Forelimb muscle (tissue), 1 donor: ENCODE measurements at places on chromosomes 4 and X. TPM values are rescaled to one million over a fixed set of nuclear protein-coding genes. Genes with fewer than 3 reads are reported as not detected.

DNA sequence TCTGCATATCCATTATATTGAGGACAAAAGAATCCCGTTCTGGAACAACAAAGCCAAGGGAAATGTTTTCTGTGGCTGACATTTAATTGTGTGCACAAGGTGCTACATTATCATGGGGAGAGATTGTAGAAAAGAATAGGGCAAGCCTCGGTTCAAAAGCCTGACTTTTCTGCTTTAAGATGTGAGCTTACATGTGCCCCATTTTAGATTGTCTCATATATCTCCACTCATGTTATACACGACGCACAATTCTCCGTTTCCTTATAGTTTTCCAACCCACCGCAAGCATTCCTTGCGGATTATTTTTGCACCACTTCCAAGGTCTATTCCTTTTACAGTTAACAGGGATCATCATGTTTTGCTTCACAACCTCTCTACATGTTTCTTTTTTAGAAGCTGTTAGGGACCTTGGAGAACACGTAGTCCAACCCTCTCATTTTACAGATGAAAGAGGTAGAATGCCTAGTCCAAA lies 99.6 kb upstream of the MAML3 start:
- no peak for DNase-seq

DNA sequence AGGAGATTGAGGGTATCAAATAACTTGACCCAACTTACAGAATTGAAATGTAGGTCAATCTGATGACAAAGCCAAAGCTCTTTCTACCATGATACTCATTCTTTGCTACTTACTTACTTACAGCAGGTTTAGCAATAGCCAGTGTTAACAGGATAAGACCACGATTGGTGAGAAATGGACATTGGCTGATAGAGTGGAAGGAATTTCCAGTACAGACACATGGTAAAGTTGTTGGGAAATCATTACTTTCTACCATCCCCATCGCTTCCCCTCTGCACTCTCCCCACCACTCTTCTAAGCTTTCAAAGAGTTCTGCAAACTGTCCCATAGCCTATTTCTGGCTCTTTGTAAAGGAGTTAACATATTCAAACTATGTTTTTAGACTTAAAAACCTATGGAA lies 119.7 kb downstream of the CHRNA9 start:
- DNase-seq: no peak

CEP135 gene
- polyA plus RNA-seq: 5.6 TPM

DNA sequence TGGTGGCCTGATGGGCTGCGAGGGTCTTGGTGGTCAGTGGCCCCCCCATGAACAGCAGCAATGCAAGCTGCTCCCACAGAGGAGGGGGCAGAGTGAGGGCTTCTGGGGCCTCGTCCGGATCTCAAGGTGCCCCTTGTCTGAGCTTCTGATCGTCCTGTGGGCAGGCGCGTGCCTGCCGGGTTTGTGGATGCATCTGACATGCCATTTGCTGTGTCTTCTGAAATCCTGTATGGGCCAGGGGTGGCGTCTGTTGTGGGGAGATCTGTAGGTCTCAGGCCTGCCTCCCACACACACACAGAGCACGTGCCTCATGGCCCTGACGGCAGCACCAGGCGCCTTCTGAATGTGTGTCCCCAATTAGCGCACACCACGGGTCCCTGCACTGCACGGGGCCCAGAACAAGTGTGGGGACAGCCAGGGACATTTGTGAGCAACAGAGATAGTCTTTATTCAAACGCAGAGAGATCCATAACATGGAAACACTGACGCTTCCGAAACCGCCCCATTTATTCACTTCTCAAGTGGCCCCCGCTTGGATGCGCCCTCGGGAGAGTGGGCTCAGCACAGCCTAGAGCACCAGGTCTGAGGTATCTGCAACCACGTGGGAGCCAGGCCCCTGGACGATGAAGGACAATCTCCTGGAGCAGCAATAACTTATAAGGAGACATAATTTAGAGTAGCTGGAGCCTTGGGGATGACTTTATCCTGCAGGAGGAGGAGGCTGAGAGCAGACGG lies 5.7 kb downstream of the SPON2 start:
- no peak for DNase-seq

- DNase-seq: no peak
Observed at GRCh38 chr4:4480685-4481398, 61.0 kb downstream of the STX18 start.

DNA sequence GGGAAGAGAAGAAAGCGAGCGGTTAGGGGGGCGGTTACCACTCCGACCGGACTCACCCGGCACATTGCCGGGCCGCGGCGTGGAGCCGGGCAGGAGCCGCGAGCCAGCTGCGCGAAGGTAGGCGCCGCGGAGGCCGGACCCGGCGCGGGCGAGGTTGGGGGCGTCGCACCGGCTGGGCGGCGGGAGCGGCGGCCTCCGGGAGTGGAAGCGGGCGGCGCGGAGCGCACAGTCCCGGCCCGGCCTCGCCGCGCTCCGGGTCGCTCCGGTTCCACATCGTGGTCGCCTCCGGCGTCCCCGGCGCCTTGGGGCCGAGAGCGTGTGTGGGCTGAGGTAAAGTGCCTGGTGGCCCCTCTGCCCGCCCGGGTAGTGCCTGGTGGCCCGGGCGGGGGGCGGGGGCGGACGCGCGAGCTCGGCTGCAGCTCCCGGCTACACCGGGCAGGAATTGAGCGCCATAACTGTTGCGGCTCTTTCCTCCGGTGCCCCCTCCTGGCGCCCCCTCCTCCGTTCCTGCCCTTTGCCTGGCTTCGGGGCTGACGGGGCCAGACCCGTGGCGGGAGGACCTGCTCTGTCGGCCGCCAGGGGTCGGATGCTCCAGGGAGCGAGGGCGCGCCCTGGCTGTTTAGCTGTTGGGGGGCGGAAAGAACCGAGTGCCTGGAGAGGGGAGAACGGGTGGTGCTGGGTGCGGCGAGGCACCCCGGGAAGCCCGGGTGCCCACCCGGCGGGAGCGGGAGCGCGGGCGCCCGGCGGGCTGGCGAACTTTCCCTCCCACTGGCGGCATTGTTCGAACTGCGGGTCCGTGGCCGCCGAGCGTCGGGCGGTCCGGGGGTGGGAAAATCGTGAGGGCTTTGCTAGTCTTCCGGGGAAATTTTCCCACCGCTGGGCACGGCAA lies 626 bp downstream of the JADE3 start:
- no peak for DNase-seq

REELD1 gene
- polyA plus RNA-seq: 0.11 TPM

GRCh38 chrX:40778861-40779575 lies 43.7 kb upstream of the MED14 start:
- DNase-seq: no peak

ODAPH gene
- polyA plus RNA-seq: 0.25 TPM

GRCh38 chr4:8185930-8186329 lies 13.2 kb upstream of the SH3TC1 start:
- DNase-seq: no peak

- DNase-seq: no peak
Observed at GRCh38 chr4:86261636-86262035, 98.2 kb downstream of the MAPK10 start.

DNA sequence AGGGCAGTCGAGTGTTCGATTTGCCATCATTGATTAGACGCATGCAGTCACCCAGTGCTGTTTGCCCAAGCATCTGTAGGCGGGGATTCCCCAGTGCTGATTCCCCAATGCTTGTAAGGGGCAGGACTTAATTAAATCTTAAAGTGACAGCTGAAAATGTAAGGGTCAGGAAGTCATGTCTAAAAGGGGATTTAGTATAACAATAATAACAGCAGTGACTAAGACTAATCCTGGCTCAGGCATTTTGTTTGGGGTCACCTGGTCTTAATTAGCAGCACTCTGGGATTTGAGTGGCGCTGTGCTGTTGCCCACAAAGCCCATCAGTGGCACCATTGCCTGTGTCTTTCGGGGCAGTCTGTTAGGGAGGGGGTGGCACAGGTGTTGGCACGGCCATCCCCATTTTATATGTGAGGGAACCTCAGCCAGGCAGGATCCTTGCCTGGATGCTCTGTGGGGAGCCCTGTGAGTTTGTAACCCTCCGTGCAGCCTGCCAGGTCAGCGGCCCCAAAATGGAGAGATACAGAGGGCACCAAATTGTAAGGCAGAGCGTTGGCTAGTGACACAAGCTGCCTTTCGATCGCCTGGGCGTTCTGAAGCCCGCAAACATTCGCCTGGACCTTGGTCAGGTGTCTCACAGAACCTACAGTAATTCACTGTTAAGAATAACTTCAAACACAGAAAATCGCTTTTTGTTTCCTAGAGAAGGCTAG lies 146.7 kb downstream of the TBL1X start:
- no peak for DNase-seq

DACH2 gene
- 0.99 TPM for polyA plus RNA-seq
